ENCODE measurements at places on chromosomes 5 and 9.

- DNase-seq, result no peak
Observed at GRCh38 chr9:90607701-90608516, 34.7 kb downstream of the DIRAS2 start.

DNA sequence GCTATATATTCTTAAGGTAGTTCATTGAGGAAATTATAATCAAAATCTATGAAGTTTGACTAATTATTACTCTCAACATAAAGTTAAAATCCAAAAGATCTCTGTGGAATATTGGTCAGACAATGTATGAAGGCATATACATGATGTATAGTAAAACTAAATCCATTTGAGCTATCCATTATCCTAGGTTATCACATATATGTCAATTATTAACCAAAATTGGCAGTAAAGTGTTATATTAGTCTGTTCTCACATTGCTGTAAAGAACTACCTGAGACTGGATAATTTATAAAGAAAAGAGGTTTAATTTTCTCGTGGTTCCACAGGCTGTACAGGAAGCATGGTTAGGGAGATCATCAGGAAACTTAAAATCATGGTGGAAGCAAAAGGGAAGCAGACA is 511.7 kb upstream of the SGCD start:
- no peak for DNase-seq

DNA sequence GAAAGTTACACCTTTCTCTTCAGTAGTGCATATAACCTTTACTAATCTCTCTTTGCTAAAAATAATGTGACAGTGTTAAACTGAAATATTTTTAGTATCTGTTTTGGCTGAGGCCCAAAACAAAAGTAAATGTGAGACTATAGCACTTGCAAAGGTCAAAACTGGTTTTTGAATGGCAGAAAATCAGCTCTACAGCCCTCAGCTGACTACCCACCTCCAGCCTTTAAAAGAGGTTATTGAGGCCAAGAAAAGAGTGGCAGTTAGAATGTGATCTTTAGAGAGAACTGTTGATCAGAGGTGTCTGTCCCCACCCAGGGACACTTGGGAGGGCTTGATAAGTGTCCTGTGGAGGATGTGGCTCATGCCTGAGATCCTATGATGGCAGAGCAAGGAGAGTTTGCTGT is 30.9 kb downstream of the PRKACG start:
- DNase-seq, result no peak

- DNase-seq, result no peak
Observed at GRCh38 chr5:124289641-124290311, 456.7 kb downstream of the ZNF608 start.

- DNase-seq, result no peak
Observed at GRCh38 chr9:20226345-20226744, 396.0 kb downstream of the MLLT3 start.

- no peak for DNase-seq
Observed at GRCh38 chr9:75658301-75658905, 232.1 kb upstream of the PCSK5 start.

DNA sequence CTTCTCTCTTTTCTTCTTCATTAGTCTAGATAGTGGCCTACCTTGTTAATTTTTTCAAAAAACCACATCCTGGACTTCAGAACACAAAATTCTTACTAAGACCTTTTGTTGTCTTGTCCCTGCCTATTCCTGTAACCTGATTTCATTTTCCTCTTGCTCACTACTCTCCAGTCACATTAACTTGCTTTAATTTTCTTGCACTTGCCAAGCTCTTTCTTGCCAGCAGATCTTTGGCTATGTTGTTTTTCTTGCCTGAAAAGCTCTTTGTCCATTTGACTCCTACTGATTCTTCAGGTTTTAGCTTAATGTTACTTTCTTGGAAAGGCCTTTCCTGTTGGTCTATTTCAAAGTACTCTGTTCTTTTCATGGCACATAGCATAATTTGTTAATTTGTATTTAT is 356.8 kb downstream of the OSTF1 start:
- no peak for DNase-seq

Measured in effector memory CD4-positive, alpha-beta T cell (primary cell).